ENCODE measurements at places on chromosomes 12 and 14.
A peak's percentile ranks its signal among the peaks of the same experiment; 100 is the strongest.

DNA sequence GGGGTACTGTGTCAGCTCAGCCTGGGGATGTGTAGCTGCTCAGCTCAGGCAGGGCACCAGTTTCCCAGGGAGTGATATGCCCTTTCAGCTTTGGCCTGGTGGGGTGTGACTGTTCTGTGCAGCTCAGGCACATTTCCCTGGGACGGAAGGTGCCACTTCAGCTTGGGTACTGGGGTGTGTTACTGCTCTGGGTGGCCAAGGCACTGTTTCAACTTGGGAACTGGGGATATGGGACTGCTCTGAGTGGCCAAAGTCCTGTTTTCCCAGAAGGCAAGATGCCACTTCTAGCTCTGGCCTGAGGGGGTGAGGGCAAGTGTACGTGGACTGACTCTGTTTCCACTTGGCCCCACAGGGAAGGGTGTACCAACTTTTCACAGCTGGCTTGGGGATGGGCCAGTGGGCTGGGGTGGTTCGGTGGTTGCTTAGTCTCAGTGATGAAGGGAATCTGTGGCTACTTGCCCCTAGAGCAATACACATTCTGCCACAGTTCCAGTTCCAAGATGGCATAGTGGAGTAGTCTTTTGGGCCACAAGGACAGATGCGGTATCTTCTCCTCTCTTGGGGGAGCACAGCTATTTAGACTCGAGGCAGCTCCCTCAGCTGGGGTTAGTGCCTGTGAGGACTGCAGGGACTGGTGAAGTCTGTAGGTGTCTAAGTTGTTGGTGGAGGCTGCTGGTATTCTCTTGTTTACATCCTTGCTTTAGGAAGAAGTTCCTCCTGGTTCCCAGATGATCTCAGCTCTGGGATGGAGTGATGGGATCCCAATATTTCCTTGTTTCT lies 26.4 kb downstream of the TBC1D15 start:
- no peak for DNase-seq

DNA sequence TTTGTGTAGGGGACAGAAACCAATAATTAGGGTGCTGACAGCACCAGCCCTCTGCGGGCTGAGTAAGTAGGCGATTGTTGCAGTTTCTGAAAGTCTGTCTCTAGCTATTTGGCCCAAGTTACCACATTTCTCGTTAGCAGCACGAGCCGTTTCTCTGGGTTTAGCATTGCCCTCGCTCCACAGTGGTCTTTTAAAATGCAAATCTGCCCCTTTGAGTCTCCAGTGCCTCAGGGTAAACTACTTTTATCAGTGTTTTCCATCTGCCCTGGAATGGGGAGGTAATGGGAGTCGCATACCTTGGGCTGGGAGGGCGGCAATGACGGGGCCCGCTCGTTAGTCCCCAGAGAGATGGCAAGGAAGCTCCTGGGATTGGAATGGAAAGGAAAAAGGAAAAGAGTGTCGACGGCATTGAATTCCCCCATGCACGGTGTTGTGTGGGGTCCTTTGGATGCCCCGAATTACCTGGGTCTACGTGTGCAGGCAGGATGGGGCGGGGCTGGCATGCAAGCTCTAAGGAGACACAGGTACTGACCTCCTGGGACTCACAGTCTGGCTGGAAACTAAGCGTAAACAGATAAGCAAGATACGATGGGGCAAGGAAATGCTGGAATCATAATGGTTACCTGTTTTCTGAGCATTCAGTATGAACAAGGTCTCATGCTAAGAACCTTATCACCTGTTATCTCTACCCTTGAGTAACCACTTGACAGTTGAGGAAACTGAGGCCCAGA lies 131.8 kb upstream of the MAP1LC3B2 start:
- DNase-seq, result no peak

DNA sequence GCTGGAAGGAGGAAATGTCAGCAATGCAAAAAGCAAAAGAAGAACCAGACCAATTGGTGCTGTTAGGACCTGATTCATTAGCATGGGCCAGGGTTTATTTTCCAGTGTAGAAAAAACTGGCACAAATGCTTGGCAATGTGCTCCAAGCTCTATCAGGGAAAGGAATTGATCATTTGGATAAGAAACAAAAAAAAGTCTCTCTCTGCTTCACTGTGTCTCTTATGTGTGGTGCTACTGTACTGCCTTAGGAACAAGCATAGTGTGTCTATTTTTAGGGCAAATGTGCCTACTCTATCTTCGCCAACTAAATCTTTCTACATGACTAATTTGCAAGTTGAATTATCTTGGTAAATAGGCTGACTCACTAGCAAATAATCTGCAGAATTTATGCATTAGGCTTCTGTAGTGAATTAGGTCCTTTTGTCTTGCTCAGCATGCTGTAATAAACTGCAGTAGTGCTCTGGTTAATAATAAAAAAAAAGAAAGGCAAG lies 236.7 kb downstream of the MDGA2 start:
- peak; percentile 83 for DNase-seq

GRCh38 chr12:85821206-85821605 lies 15.0 kb downstream of the RASSF9 start:
- no peak for DNase-seq

DNA sequence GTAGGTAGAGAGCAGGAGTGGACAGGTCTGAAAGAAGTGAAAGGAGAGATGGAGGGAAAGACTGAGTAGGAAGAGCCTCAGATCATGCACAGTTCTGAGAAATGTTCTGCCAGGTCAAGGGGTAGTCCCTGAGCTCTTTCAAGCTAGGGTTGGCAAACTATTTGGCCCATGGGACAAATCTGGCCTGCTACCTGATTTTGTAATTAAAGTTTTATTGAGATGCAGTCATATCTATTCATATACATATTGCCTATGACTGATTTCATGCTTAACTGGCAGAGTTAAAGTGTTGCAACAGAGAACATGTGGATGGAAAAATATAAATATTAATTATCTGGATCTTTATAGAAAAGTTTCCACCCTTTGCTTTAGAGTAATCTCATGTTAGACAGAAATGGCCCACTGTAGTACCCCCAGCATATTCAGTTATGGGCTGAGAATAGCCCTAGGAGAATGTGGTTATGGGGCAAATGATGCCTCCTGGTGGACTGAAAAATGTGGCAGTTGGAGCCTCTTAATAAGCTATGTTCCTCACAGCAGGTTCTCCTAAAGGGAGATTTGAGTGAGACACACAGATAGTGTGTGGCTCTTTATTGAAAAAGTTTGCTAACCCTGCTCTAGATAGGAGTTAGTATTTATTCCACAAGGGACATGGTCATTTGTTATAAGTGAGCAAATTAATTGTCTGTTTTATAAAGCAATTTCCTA lies 476.9 kb downstream of the LRIG3 start:
- no peak for DNase-seq

DNA sequence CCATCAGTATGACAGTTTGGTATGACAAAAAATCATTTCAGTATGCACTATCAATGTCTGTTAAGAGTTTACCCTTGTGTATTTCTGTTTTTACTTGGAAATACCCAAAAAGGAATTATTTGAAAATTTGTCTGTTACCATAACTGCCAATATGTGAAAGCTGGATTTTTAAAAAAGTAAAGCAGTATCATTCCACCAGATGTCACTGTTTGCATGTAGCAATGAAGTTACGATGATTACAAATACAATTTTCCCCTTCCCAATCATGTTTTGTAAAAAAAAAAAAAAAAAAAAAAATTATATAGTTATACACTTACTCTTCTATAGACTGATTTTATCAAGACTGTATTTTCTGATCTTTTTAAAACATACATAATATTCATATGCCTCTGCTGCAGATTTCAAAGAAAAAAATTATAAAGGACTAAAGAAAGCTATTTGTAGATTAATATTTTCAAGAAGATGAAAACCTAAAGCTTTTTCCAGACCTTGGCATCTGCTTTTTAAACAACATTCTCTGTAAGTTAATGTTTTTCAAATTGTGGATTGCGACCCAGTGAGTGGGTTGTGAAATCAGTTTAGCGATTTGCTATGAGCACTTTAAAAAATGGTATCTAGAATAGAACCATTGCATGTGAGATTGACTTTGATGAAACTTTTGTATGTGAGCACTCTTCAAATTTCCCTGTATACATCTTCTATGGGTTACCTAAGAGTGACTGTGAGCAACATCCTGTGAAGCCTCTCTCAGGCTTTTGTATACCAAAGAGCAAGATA lies 114.2 kb downstream of the TTC6 start:
- DNase-seq, result peak; percentile 2

- no peak for DNase-seq
Observed at GRCh38 chr14:44982594-44982993, 20.6 kb downstream of the TOGARAM1 start.

DNA sequence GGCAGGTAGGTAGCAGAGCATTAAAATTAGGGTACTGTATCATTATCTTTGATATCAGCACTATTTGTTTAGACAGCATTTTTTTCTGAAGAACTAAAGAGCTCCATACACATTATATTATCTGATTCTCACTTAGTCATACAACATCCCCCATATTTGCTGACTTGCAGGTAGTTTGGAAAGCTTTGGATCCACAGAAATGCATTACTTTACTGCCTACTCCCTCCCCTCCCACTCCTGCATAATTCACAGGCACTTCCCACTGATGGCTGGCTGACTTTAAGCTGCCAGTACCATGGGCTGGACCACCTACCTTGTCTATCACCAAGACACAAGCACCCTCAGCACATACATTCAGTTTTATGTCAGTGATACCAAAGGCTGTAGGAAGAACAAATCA lies 110.4 kb downstream of the SLC8A3 start:
- no peak for DNase-seq

- DNase-seq, result no peak
Observed at GRCh38 chr12:7833831-7834230, 38.9 kb downstream of the SLC2A14 start.

- DNase-seq, result no peak
Observed at GRCh38 chr14:79613625-79614024, 597.7 kb downstream of the DIO2 start.

DNA sequence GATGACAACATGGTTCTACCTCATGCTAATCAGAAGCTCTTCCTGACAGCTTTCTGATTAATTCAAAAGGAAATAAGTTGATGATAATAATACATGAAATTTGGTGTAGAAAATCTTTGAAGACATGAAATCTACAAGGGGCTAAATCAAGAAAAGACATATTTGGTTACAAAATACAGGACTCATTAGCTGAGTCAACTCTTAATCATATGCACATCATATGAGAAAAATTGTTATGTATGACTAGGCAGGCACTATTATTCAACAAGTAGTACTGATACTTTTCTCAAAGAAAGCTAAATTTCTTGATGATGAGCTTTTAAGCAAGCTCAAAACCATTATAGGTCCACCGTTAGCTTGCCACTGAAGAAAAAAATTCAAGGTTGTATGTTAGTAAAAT lies 7.1 kb downstream of the ABCC9 start:
- peak; percentile 14 for DNase-seq

- DNase-seq, result no peak
Observed at GRCh38 chr14:31166271-31166561, 41.4 kb downstream of the HECTD1 start.

DNA sequence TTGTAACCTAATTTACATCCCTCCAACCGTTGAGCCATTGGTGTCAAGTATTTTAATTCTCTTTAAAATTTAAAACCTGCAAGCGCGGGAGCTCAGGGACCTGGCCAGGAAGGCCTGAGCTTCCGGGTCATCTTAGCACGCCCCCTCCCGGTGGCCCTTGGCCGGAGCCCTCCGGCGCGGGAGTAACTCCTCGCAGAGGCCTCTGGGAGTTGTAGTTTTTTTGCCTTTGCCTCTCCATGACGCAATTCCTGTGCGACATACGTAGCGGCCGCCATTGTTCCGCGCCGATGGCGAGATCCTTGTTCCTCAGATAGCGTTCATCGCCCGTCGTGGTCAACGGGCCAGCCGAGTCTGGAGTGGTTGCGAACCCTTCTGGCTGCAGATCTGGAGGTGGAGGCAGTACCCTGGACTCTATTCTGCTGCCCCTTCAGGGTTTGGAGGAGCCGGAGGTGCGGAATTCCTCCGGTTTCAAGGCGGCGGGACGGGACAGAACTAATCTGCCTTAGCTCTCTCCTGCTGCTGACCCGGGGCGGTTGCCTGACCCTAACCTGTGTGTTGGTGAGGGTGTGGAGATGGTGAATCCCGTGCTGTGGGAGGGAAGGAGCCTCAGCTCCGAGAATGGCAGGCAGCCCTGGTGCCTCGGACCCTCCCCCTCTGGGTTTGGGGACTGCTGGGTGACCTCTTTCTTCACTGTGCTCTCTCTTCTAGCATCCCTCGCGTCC lies at the start of gene ZNF268:
TSS of gene ZNF268 (plus strand) at position 258 of the 722 bp plus-strand sequence. CDS start 503 bp downstream, outside the sequence.
- DNase-seq, result peak; percentile 78

GRCh38 chr14:50260511-50260910 lies 29.1 kb upstream of the SOS2 start:
- peak; percentile 15 for DNase-seq

DNA sequence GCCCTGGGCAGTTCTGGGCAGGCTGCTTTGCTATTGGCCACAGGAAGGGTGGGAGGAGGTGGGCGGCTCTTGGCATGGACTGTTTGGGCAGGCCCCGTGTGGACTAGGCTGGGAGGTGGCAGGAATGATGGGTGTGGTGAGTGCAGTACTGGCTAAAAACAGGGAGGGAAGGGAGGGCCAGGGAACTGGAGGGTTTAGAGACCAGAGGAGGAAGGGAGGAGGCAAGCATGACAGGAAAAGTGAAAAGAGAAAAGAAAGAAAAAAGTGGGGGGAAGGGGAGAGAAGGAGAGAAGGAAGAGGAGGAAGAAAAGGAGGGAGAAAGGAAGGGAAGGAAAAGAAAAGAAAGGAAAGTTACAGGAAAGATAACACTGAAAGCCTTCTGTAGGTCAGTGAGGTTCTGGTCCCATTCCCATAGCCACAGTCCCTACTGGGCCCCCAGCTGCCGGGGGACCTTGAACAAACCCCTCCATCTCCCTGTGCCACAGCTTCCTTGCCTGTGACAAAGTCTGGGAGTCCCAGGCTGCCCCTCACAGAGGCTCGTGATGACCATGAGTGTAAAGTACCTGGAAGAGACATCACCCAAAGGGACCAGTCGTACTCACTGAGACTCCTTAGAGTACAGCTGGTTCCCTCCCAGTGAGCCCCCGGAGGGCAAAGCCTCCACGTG lies 1.1 kb upstream of the C14orf132 start:
- no peak for DNase-seq

DNA sequence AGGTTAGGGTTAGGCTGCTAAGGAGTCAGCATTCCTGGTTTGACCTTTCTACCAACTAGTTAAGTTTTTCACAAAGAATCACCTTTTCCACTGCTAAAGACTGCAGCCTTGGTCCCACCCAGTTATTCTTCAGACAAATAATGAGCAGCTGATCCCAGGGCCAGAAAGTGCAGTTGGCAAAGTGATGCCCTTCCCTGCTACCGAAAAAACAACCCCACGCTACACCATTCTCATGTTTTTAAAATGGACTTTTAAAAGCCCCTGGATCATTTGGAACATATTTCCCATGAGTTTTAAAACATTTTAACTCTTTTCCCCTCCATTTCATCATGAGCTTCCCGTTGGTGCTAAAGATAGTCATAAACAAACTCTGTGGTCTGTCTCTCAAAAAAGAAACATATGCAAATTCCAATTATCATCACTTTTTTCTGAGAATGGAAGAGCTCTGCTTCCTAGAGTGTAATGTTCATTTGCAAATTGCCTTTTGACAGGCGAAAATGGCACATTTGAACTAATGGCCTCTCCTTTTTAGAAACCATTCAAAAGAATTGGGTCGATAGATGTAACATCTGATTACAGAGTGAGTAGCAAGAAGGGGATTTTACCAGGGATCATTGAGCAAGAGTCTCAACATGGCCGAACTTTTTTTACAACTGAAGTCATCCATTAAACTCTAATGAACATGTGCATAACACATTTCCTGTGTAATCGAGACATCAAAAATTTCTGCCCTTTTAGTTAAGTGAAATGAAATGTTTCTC lies 129.3 kb upstream of the RAP1B start:
- no peak for DNase-seq

Data from astrocyte (in vitro differentiated cells and primary cell).